ENCODE measurements at places on chromosomes 6 and 20.

- DNase-seq, result no peak
Observed at GRCh38 chr20:17749978-17750721, 50.4 kb downstream of the BANF2 start.

DNA sequence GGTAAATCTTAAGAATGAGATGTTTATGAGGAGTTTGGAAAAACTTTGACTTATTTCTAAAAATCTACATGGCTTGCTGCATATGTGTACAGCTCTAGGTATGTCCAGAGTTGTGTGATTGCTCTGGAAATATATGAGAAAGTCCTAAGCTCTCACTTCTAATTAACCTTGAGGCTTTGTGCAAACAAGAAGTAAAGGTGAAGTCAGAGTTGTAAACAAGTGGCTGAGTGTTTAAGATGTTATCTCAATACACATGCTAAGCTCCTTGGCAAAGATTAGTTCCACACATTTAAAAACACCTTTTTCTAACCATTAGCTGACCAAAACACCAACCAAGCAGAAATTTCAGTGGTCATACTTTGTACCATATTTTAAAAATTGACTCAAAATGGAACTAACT is 684.2 kb downstream of the HTR1B start:
- DNase-seq, result no peak

- DNase-seq, result no peak
Observed at GRCh38 chr20:15831201-15831600, 742.0 kb downstream of the KIF16B start.

DNA sequence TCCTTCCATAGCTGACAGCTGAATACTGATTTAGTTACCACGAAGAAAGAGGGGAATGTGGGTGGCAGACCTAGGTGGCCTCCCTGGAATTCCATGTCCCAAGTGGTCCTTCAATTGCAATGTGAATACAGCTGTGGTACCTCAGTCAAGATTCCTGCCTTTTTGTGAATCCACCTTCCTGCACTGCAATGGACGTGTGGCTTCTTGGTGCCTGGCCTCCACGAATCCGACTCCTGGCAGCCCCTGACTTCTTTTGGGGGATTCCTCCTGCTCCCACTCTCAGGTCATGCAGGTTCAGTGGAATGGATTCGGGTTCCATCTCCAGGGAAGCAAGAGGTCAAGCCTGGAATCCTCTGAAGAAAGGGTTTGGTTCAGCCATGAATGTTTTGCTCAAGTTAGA is 117.8 kb downstream of the DACT2 start:
- no peak for DNase-seq

GRCh38 chr6:162602759-162603158 is 124.8 kb downstream of the PRKN start:
- DNase-seq, result no peak

- no peak for DNase-seq
Observed at GRCh38 chr6:141426400-141426980, 706.2 kb upstream of the GJE1 start.

DNA sequence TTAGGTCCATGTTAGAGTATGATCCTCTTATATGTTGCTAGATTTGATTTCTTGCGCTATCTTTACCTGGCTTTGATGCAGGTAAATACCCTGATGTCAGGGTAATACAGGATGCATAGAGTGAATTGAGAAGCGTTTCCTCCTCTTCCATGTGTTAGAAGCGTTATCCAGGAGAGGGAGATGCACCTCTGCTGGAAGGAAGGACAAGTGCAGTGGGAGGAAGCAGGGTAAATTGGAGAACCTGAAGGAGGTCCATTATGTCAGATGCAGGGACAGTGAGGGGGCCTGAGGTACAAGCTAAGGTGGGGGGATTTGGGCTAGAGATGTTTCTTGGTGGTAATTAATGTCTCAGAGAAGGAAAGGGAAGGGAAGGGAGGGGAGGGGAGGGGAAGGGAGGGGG is 7.7 kb downstream of the SHLD1 start:
- DNase-seq, result no peak

DNA sequence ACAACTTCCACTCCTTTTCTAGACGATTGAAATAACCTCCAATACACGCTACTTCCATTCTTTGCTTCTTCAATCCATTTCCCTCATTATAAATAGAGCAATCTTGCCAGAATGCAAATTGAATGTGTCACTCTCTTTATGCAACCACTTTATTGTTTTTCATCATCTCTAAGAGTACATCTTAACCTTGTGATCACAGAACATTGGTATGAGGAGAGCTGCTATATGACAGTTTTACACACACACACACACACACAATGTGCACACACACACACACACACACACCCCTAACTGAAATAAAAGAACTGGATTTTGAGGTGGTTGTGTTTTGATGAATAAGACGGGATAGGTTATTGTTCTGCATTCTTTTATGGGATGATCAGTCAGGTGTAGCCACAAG is 187.0 kb downstream of the HDGFL1 start:
- no peak for DNase-seq

DNA sequence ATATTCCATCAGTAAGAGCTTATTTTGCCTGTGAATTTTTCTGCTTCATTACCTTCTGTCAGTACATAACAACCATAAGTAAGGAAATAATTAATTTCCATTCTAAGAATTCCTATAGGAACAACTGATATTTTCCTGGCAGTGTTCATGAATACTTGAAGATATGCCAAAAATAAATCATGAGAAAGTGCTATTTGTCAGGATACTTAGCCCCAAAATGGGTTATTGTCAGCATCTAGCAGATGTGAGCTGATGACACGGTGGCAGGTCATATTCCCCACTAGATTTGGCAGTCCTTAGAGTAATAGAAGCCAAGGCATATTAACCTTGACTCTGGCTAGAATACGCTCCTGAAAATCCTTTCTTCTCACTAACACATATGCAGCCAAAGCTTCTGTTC is 43.2 kb upstream of the CRISP1 start:
- no peak for DNase-seq

DNA sequence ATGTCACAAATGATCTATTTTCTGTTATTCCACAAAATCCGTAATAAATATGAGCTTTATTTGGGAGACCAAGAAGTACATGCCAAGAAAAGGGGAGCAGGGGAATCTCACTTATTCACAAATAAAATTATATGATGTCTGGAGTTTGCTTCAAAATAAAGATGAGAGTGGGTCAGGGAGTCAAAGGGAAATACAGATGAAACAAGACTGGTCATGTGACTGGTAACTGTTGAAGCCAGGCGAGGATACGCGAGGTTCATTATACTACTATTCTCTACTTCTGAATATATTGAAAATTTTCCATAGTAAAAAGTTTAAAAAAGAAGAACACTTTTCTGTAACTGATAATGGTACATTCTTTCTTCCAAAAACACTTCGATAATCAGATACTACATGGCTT is 14.6 kb downstream of the EPB41L2 start:
- no peak for DNase-seq

DNA sequence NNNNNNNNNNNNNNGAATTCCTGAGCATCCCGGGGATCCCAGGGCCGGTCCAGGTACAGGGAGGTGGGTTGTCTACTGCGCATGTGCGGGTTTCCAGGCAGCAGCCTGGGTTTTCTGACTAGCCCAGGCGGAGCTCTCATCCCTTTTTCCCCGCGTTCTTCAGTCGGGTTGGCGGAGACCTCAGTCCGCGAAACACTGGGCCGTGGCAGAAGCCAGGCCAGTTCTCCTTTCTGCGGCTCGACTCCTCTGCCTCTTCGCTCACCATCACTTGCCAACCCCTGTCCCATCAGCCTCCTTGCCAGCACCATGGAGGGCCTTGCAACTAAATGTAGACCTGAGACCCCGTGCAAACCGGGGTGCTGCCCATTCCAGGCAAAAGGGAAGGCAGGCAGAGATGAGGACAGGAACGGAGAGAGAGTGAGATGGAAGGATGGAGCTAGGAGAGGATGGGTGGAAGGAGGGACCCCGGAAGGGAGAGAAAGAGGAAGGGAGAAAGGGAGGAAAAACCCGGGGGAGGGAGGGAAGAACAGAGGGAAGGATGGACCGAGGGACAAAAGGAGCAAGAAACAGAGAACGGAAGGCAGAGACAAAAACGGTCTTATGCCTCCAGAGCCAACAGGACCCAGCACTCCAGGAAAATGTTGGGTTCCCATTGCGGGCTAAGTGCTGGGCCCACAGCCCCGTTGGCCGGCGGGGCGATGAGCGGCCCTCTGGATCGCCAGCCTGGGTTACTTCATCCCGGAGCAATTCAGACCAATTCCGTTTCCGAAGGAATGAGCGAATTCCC is 445.4 kb upstream of the DEFB115 start:
- DNase-seq, result peak; percentile 30

DNA sequence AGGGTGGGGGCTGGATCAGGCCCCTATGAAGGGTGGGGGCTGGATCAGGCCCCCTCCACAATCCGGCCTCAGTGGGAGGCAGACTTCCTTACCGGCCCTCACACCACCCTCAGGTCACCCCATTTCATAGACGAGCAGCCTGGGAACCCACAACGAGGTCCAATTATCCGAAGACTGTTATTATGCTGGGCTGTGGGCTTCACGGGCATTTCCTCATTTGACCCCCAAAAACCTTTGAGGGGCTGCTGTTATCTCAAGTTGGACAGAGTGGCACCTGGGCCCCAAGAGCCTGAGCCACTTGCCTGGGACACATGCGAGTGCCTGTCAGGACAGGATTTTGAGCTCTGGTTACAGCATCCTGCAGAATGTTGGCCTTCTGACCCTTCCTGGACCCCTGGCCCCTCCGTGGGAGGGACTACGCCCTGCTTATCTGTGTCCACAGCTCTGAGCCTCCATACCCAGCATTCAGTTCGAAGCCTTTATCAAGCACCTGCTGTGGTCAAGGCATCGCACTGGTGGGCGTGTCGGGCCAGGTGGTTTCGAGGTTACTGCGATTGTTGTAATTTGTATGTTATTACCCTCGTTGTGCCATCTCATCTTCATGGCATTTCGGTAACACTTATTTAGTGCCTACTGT is 34.5 kb upstream of the PCMTD2 start:
- DNase-seq, result peak; percentile 58

- no peak for DNase-seq
Observed at GRCh38 chr20:24339210-24339641, 130.2 kb upstream of the SYNDIG1 start.

DNA sequence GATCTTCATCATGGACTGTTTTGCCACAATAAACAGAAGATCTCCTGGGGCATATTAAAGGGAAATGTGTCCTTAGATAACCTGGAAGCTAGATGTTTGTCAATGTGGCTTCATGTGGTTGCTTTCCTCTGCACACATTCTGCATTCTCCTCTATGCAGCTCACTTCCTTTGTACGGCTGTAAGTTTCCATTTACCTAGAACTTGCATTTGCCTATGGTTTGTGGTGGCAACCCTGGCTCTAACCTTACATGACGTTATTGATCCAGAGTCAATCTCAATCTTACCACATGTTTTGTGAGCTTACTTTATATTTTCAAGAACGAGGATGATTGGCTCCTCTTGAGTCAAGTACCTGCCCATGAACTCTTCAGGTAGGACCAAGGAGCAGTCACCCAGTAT is 863.1 kb downstream of the MAFB start:
- DNase-seq, result no peak

- DNase-seq, result no peak
Observed at GRCh38 chr20:19928328-19929011, 88.7 kb upstream of the NAA20 start.

GRCh38 chr6:347232-347631 is 44.3 kb upstream of the IRF4 start:
- DNase-seq, result no peak

DNA sequence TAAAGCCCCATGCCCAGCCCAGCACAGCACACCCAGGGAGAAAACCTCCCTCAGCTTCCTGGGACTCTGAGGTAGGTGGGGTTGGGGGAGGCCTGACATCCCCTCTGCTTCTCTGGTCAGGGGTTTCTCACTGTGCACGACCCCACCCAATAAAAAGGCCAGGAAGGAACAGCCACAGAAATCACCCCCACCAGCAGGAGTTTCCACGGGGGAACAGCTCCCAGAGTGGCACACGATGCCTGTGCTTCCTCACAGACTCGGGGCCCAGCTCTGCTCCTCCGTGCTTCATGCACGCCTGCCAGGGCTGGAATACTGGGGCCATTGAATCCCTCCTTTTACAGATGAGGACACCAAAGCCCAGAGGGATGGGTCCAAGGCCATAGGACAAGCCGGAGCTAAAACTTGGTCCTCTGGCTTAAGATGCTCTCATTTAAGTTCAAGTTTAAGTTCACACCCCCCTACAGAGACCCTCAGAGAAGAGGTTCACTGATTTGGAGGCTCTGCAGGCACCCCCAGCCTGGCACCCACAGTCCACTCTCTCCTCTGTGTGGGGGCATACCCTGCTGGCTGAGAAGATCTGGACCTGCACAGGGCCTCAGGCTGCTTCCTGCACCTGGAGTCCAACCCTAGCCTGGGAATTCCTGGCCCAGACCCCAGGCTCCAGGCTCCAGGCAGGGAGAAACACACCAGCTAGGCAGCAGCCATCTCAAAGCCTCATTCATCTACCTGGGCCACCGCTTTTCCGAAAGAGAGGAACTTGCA is 14.3 kb downstream of the ACSS1 start:
- DNase-seq, result no peak

DNA sequence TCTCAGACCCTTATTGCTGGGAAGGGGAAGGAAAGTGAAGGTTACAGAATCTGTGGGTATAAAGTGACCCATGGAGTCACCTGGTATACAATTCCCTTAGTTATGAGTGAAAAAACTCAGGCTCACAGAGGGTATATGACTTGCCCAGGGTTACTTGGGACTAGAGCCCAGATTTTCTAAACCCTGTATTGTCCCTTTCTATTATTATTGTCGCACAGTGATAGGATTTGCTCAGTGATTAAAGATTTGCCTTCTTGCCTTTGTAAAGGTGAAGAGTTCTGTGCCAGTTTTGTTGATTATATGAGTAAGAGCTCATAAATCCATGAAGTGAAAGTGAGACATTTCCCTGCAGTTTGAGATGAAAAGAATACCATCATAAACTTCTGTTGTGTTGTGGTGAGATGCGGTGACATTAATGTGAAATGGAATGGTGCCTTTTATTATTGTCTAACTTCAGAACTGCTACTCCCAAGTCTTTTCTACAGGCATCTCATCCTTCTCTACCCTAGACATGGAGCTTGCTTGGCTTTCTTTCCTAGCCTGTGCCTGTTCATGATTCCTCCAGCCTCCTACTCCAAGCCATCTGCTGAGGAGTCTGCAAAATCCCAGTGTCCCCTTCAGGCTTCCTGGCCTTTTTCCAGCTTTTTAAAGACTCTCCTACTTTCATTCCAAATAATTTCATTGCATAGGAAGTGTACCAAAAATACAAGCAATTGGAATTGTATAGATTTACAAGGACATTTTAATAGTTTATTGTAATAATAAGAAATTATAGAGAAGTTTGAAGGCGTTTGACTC is 33.5 kb upstream of the ADIG start:
- DNase-seq, result no peak

GRCh38 chr6:74585753-74586152 is 620.1 kb downstream of the COL12A1 start:
- DNase-seq, result no peak

GRCh38 chr6:8535519-8535918 is 100.2 kb upstream of the SLC35B3 start:
- DNase-seq, result no peak

GRCh38 chr20:8398263-8399051 is 266.4 kb downstream of the PLCB1 start:
- DNase-seq, result no peak
